ENCODE measurements at places on chromosomes 2 and 18.

- no peaks in the 10 kb centered on the region for H3K27me3 ChIP-seq
- H3K27ac ChIP-seq: no peak overlapping the region
- H3K4me1 ChIP-seq: no peaks in the 10 kb centered on the region
- DNase-seq: no peak
- no peaks in the 10 kb centered on the region for H3K36me3 ChIP-seq
These were observed 250.4 kb upstream of the TANK start for GRCh38 chr2:160909781-160910242.

DNA sequence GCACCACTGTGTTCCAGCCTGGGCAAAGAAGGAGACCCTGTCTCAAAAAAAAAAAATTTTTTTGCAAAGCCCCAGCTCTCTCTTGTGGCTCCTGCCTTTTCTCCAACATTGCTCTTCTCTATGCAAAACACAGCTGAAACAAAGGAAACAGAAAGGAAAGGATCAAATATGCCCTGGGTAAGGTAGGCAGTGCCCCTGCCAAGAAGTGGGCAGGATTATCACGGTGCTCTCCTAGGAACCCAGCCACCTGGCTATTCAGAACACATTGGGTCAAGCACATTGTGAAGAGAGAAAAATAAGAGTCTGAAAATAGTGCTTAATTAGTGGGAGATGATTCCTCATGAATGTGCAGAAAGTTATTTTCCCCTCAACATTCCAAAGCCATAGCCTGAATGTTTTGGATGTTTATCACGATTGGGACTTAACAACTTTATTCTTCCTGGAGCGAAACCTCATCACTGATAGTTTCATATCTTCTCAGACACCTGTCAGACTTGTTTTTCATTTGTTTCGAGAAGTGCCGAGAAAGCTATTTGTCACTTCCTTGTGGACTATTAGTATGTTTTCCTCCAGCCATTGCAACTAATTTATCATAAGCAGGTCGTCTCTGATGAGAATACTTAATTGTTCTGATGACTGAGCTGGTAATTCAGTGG is 42.7 kb upstream of the RPL31 start:
- no peak overlapping the region for H3K4me3 ChIP-seq
- no peak overlapping the region for H3K27ac ChIP-seq
- no peaks in the 10 kb centered on the region for H3K4me1 ChIP-seq
- H3K36me3 ChIP-seq: no peaks in the 10 kb centered on the region
- no peaks in the 10 kb centered on the region for H3K27me3 ChIP-seq

GRCh38 chr18:56921896-56922480 is 224.9 kb upstream of the BOD1L2 start:
- H3K27ac ChIP-seq: no peak overlapping the region
- H3K27me3 ChIP-seq: no peaks in the 10 kb centered on the region
- no peaks in the 10 kb centered on the region for H3K36me3 ChIP-seq
- no peaks in the 10 kb centered on the region for H3K4me1 ChIP-seq
- DNase-seq: no peak

DNA sequence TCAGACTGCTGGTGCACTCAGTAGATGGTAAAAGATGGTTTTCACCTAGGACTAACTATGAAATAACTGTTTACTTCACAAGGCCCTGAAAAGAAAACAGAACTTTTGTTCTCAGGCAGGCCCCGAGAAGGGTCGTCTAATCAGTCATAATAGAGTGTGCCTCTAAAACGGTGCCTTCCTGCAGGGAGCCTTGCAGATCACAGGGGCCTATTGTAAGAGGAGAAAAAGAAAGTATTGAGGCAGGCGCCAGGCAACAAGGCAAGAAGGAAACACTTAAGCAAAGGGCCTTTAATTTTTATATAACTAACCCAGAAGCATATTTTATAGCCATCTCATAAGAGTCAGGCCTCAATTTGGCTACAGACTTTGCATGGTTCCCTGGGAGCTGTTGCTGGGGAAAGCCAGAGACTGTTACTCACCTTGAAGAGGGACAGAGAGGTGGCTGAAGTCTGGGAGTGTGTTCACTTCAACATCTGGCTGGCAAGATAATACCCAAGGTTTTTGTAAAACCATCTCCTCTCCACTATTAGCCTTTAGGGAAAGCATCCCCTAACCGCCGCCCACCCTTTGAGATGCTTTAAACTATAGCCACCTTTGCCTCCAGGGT is 117.1 kb downstream of the PRPF40A start:
- H3K36me3 ChIP-seq: no peaks in the 10 kb centered on the region
- H3K27me3 ChIP-seq: no peaks in the 10 kb centered on the region
- no peak for DNase-seq
- no peak overlapping the region for H3K4me3 ChIP-seq
- H3K27ac ChIP-seq: no peak overlapping the region

DNA sequence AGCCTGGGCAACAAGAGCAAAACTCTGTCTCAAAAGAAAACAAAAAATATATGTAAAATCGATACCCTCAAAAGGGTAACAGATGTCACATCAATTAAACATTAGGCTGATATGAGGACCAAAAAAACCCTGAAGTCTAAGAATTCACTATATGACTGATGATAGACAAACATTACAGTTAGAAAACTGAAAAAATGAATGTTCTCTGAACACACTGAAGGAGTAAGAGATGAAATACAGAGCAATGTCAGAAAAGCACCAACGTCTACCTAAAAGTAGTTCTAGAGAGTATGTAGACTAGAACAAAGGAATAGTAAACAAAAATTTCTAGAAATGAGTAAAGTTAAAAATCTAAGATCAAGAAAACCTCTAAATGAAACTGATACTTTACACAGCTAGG is 81.9 kb downstream of the SLC66A3 start:
- H3K4me1 ChIP-seq: no peaks in the 10 kb centered on the region
- H3K27ac ChIP-seq: no peak overlapping the region
- H3K27me3 ChIP-seq: no peaks in the 10 kb centered on the region
- H3K36me3 ChIP-seq: no peaks in the 10 kb centered on the region
- DNase-seq: no peak

DNA sequence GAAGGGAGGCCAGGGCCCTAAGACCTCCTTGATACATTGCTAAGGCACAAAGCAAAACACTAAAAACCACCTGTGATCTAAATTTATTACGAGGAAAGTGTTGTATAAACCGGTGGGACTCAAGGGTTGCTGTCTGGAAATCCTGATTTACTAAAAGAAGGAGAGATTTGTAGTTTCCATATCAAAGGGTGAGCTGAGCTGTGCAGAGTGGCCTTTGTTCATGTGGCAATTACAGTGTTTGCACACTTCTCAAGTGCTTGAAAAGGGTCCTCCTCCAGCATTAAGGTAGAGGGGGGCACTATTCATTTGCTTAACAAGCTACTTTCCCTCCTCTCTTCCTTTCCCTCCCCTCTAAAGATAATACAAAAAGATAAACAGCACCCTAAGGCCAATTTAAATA is 30.5 kb upstream of the ITGA4 start:
- no peak overlapping the region for H3K27ac ChIP-seq
- H3K27me3 ChIP-seq: no peaks in the 10 kb centered on the region
- H3K4me1 ChIP-seq: peaks cover 12% of the 10 kb centered on the region
- H3K4me3 ChIP-seq: no peak overlapping the region

DNA sequence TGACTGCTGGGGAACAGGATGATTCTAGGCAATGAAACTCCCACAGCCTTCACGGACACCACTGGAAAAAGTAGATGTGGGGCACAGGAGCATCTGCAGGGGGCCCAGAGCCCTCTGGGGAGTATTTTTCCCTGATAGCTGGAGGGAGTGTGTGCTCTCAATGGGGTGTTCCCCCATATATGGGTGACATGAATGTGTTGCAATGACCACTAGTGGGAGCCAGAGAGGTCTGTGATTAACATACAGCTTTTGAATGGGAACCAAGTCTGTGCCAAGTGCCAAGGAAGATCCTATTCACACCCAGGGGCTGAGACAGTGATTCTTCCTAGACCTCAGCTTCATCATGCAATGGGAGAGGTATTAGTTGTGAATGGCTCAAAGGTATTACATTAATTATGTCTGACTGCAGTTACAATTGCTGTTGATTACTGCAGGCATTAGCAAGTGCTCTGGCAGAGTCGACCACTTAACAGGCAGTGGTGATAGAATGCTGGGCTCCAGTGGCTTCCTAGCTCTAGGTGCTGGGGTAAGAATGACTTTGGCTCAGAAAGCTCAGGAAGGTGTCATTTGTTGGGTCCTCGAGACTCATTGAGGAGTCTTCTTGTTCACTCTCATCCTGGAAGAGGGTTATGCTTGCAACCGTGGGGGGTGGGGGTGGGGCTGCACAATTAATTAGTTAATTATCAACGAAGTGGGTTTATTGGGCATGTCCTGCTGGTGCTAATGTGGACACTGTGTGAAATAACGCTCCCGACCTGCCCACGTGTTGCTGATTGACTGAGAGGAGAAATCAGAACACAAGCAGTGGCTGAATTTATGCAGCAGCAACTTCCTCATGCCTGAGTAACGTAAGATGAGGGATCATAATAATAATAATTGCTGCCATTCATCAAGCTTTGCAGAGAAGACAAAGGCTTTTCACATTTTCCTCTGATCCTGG is 194.1 kb downstream of the CLIP4 start:
- H3K27me3 ChIP-seq: no peaks in the 10 kb centered on the region
- H3K36me3 ChIP-seq: no peaks in the 10 kb centered on the region

DNA sequence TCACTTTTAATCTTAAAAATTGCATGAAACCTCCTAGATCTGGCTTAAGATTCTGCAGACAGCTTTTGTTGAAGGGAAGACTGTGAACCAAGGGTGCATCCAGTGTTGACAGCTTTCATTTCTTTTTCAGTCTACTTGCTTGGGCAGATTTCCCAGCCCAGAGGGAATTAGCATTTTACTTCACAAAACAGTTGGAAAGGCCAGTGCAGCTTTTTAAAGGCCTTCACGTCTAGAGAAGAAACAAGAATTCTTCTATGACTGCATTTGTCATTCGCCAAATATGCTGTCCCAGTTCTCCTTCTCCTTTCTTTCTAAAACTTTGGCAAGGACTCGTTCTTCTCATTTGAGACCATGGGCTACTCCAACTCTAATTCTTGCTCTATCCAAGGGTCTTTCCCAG is 17.4 kb downstream of the NTSR2 start:
- DNase-seq: no peak
- no peaks in the 10 kb centered on the region for H3K4me1 ChIP-seq
